Activated CD4-positive, CD25-positive, alpha-beta regulatory T cell (primary cell): ENCODE measurements at places on chromosomes 2 and 18.

DNA sequence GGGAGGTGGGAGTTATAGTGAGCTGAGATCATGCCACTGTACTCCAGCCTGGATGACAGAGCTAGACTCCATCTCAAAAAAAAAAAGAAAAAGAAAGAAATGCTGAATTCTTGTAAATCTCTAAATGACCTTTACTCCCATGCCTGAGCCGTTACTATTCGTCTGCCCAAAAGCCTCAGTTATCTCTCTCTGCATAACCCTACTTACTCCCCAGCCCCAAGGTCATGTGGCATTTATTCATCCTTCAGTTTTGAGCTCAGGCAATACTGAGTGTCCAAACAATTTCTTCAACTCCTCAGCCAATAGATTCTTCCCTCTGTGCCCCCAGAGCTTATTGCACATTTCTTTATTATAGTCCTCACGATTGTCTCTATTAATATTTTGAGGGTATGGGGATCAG, 28.8 kb downstream of the RAB1A start:
- DNase-seq, result no peak

- no peak for DNase-seq
These were observed 33.1 kb downstream of the METTL4 start for GRCh38 chr18:2538236-2538635.

- no peak for DNase-seq
These were observed 131.5 kb downstream of the HDAC4 start for GRCh38 chr2:239269173-239269885.

DNA sequence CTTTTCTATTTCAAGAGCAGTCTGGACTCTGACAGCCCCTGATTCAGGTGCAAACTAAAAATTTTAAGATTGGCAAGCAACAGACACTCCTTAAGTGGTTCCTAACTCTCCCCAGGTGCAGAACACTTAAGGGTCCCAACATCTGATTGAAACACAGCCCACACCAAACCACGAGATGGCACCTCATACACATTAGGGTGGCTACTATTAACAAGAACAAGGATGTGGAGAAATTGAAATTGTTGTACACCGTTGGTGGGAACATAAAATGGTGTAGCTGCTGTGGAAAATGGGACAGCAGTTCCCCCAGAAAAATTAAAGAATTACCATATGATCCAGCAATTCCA, 82.3 kb downstream of the POLR1A start:
- no peak for DNase-seq

DNA sequence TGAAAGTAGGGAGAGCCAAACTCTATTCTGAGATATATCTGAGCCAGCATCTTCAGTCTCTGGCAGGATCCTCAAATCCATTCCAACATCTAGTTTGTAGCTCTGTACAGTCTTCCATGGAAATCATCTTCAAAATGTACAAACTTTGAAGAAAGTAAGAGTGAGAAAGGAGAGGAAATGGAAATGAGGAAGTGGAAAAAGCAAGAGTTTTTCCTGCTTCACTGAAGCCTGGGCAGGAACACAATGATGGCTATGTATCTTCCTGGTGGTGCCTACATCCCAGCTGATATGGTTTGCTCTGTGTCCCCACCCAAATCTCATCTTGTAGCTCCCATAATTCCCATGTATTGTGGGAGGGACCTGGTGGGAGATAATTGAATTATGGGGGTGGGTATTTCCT, 4.1 kb upstream of the RPIA start:
- no peak for DNase-seq

- no peak for DNase-seq
These were observed 125.6 kb upstream of the PKDCC start for GRCh38 chr2:41922177-41922576.

DNA sequence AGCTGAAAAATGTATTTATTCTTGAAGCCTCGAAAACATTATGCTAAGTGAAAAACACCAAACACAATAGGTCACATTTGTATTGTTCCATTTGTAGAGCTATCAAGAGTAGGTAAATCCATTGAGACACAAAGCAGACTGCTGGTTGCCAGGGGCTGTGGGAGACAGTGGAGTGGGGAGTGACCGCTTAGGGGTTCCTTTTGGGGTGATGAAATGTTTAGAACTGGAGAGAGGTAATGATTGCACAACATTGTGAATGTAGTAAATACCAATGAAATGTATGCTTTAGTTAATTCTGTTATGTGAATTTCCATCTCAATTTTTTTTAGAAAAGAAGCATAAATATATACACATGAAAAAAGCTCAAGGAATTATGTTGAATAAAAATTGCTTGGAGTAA, 15.8 kb downstream of the KCTD18 start:
- no peak for DNase-seq
